Adipose tissue (tissue), 3 donors: ENCODE measurements at places on chromosomes 5 and 9. TPM values are rescaled to one million over a fixed set of nuclear protein-coding genes. Genes with fewer than 3 reads are reported as not detected.

CDH9 gene
- polyA plus RNA-seq: not detected

CNTNAP3B gene
- polyA plus RNA-seq: 9.8 TPM

INSYN2B gene
- not detected for polyA plus RNA-seq

IL17B gene
- 0.37 TPM for polyA plus RNA-seq

IFNA21 gene
- polyA plus RNA-seq: not detected

PCDHB16 gene
- polyA plus RNA-seq: 0.90 TPM

SLC34A3 gene
- polyA plus RNA-seq: 0.06 TPM

ALDOB gene
- 972 TPM for polyA plus RNA-seq

GDNF gene
- polyA plus RNA-seq: not detected

CENPK gene
- 0.60 TPM for polyA plus RNA-seq

FOXD4L4 gene
- not detected for polyA plus RNA-seq

BARHL1 gene
- polyA plus RNA-seq: not detected

SELENOP gene
- polyA plus RNA-seq: 442 TPM

FOXD4L5 gene
- polyA plus RNA-seq: 0.11 TPM

TRIM52 gene
- 6.7 TPM for polyA plus RNA-seq

CAAP1 gene
- polyA plus RNA-seq: 5.4 TPM

MYO10 gene
- polyA plus RNA-seq: 7.6 TPM

FAM151B gene
- 0.78 TPM for polyA plus RNA-seq

IGIP gene
- 3.6 TPM for polyA plus RNA-seq

INSL4 gene
- polyA plus RNA-seq: not detected

TARS1 gene
- polyA plus RNA-seq: 47.9 TPM

CPEB4 gene
- 21.4 TPM for polyA plus RNA-seq

NCS1 gene
- 5.2 TPM for polyA plus RNA-seq

RAB3C gene
- 0.34 TPM for polyA plus RNA-seq

CSF2 gene
- 0.10 TPM for polyA plus RNA-seq

EGFL7 gene
- 456 TPM for polyA plus RNA-seq

GRIA1 gene
- polyA plus RNA-seq: 0.02 TPM

C5orf52 gene
- polyA plus RNA-seq: not detected
